Hematopoietic multipotent progenitor cell treated with erythropoietin and hydrocortisone succinate and interleukin-3 and kit ligand, for 15 days (in vitro differentiated cells): ENCODE measurements at places on chromosomes 7 and 10.

DNA sequence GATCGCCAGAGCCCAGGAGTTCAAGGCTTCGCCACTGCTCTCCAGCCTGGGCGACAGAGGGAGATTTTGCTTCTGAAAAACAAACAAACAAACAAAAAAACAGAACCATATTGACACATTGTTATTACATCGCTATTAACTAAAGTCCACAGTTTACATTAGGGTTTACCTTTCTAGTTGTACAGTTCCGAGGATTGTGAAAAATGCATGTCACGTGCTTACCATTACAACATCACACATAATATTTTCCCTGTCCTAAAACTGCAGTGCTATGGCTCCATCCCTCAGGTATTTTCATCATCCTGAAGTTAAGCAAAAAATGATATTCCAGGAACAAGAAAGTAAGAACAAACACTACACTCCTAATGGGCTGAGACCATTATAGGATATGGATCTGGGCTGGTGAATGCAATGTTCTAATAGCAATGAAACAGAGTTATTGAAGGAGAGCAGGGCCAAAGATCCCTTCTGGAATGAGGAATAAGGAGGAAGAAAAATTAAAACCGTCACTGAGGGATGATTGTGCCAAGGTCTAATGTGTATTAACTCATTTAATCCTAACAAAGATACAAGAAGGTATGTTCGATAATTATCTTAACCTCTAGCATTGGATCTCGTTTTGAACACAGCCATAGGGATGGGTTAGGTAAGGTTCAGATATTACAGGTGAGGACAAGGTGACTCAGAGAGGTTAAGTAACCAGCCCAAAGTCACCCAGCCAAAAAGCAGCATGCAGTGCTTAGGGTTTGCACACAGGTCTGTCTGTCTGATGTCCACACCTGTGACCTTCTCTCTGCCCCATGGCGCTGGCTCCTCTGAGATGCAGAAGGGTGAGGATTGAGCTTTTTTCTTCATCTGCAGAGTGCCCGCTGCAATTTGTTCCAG, 14.0 kb upstream of the CUX1 start:
- DNase-seq: no peak

DNA sequence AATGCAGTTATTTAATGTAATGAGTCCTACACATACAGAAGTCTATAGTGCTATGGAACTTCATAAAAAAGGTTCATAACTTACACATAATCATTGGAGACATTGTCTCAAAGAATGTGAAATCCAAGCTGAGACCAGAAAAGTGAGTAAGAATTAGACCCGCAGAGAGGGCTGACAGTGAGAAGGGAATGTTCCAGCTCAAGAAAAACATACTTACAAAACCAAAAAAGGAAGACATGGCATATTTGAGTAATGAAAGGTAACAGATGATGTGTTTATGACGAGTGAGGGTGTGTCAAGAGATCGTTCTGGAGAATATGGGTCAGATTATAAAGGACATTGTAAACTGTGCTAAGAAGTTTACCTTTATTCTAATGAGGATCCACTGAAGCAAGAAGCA, 566.5 kb downstream of the ATRNL1 start:
- no peak for DNase-seq

DNA sequence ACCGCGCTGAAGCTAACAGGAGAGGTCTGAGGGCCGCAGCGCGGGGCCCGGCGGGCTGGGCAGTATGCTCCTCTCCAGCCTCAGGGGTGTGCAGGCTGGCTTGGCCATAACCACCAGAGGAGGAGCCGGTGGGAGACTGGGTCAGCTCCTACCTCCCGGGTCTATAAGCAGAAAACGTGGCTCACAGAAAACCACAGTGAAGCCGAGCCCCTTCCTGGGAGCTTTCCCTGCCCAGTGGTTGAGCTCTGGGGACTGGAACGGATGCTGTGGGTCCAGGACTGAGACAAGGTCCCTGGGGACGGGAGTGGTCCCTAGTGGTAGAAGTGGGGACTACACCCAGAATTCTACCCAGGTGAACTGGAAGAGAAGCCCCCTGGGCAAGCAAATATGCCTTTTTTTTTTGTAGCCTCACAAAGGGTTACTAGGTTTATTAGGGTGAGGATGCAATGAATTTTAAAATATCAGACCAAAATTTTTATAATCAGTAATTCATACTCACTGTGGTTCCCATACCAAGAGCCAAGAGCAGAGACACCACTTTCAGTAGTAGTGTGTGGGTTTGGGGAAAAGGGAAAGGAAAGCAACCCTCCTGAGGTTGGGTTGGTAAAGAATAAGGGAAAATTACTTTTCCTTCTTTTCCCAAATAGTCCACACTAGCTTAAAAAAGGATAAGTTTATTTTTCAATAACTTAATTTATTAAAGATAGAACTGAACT, 67.9 kb upstream of the PRKCQ start:
- peak; percentile 50 for DNase-seq

DNA sequence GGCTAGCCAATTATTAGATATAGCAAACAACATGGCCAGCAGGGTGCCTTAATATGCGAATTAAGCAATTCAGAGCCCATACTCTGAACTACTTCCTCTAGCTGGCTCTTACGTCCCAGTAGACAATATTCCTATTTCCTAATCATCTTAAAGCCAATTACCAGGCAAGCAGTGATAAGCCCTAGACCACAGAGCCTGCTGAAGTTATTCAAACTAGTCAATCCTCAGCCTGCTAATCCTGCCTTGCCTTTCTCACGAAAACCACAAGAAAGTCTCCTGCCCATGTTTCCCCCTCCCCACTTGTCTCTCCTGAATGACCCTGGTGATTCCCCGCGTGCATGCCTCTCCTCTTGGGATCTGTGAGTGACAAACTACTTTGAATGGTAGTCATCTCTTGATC, 86.8 kb upstream of the CACNA2D1 start:
- no peak for DNase-seq

DNA sequence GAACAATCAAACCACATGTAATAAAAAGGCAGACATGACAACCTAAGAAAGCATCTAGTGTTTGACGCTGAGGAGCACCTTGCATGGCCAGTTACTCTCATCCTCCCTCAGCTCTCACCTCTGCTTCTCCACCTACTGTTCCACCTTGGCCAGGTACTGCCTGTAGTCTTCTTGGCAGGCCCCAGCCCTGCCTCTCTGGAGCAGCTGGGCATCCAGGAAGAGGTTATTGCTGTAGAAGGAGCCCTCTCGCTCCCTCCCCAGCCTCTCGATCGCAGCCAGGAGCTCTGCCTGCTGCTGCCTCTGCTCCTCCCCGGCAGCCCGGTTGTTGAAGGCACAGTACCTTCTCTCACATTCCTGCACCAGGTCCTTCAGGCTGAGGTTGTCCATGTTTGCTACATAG, 9.7 kb downstream of the GIMAP5 start:
- no peak for DNase-seq

GRCh38 chr10:88693392-88694020, 12.5 kb upstream of the LIPK start:
- DNase-seq: no peak

DNA sequence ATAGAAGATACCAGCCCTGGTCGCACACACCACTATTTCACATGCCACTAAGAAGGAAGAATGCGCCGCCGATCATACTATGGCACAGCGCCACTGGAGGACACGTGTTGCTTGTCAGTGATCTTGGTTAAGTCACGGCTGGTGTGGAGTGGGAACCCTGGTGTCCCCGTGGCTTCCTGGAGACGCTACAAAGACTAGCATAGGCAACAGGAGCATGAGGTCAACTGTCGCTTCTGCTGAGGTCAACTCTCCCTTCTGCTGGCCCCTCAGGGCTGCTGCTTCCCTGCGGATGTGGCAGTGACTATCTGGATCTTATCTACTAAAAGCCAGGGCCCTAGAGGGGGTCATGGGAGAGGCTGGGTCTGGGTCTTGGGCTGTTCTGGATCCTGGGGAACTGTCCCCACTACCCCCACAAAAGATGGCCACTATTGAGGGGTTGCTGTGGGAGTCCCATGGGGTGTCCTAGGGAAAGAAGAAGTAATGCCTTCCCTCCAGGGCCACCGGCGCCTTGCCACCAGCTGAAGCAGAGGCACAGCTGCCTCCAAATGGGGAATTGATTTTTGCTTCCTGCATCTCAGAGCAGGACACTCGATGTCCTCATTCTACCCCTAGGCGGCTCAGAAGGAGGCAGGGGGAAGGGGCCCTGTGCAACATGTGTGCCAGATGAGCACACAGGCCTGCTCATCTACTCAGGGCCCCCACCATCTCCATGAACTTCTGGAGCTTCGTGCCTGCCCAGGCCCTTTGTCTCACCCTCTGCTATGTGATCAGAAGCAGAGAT, 76.6 kb upstream of the PPIF start:
- DNase-seq: no peak

- no peak for DNase-seq
Measured at GRCh38 chr7:47602272-47603004, 20.5 kb upstream of the TNS3 start.
